ENCODE measurements at places on chromosomes 7 and 10.

DNA sequence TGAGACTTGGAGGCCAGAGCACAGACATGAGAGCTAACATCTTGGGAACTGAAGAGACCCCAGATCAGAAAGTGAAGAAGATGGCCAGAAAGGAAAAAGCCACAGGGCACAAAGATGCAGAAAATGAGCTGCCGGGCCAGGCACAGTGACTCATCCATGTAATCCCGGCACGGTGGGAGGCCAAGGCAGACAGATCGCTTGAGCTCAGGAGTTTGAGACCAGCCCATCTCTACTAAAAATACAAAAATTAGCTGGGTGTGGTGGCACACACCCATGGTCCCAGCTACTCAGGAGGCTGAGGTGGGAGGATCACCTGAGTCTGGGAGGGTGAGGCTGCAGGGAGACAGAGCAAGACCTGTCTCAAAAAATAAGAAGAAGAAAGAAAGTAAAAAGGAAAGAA is 81.4 kb upstream of the MGMT start:
- DNase-seq, result no peak

GRCh38 chr7:133294234-133294633 is 41.4 kb downstream of the EXOC4 start:
- DNase-seq, result no peak

- DNase-seq, result no peak
These were observed 600 bp upstream of the LGI1 start for GRCh38 chr10:93757136-93757535.

DNA sequence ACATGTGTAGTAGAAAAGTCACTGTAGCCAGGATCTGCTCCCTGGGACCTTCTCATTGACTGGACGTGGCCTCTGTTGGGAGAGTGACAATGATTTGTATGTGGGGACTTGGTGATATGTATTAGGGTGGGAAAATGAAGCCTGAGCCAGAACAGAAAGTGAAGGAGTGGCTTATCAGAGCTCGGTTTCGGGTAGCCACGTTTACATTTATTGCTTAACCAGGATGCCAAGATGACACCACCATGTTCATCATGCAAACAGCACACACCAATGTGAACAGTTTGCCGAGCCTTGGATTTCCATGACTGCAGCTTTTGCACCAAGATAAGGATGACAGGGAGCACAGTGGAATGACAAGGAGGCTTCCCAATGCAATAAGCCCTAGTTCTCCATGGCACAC is 112.8 kb upstream of the STK17A start:
- DNase-seq, result no peak

Measured in stimulated activated CD4-positive, alpha-beta T cell treated with anti-CD3 and anti-CD28 coated beads, Interleukin-1b, Interleukin-23, amount 100 ng/mL, for 4 hours (primary cell).